Esophagus mucosa (tissue), 1 donor: ENCODE measurements at places on chromosomes 2 and 18. TPM values are rescaled to one million over a fixed set of nuclear protein-coding genes. Genes with fewer than 3 reads are reported as not detected.

Gene EML6
- total RNA-seq: 5.2 TPM

Gene CABYR
- 1.4 TPM for total RNA-seq

- ATAC-seq: no peak
Measured at GRCh38 chr18:50053111-50053510, 141.8 kb downstream of the MYO5B start.

- no peak for ATAC-seq
Measured at GRCh38 chr2:16013359-16013911, 73.1 kb downstream of the MYCN start.

- ATAC-seq: no peak
Measured at GRCh38 chr2:165700531-165700930, 93.5 kb downstream of the GALNT3 start.

Gene KHK
- 3.5 TPM for total RNA-seq

GRCh38 chr2:85978883-85979780 is 90.3 kb upstream of the ST3GAL5 start:
- ATAC-seq: no peak

DNA sequence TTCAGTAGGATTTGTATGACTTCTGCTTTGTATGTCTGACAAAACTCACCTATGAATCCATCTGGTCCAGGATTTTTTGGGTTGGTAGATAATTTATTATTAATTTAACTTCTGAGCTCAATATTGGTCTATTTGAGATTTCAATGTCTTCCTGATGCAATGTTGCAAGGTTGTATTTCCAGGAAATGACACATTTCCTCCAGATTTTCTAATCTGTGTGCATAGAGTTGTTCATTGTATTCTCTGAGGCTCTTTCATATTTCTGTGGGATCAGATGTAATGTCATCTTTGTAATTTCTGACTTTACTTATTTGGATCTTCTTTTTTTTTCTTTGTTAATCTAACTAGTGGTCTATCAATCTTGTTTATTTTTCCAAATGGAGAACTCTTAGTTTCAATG is 584.7 kb upstream of the SETBP1 start:
- ATAC-seq: no peak

Gene PDE1A
- 1.2 TPM for total RNA-seq

- ATAC-seq: peak; percentile 33
Measured at GRCh38 chr2:196101325-196101991, 32.8 kb upstream of the DNAH7 start.

GRCh38 chr2:150909613-150910012 is 352.1 kb downstream of the RBM43 start:
- ATAC-seq: no peak

- ATAC-seq: no peak
Measured at GRCh38 chr2:131493199-131493968, 1.2 kb upstream of the MZT2A start.

DNA sequence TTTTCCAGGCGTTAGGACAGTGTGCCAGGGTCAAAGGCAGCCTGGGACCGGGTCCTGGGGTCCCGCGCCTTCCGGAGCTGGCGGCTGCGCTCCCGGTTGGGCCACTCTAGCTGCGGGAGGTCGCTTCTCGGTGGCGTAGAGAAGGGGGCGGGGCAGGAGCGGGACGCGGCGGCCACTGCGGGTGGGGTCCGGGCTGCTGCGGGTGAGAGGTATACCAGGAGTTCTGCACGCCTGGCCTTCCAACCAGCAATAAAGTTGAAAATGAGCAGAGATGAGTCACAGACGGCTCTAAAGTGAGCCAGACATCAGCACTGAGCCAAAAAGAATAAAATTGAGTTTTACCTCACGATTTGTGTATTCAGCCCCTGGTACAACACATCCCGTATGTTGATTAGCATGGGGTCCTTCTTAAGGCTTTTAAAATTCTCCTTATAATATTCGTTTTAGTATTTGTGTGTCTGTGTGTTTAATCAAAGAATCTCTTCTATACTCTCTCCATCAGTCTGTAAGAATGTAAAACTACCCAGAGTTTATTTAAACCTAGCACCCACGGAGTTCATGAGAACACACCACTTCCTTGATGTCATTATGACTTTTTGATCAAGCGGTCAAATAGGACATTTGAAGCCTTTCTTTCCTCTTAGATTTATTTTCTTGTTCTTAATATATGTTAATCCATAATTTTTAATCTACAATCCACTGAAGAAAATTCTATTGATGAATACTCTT is at the start of gene C1GALT1C1L:
C1GALT1C1L (minus strand) TSS at position 108 of the 729 bp plus-strand sequence; CDS start at position 1, 107 bp downstream.
- peak; percentile 57 for ATAC-seq
